Stimulated activated CD4-positive, alpha-beta T cell treated with anti-CD3 and anti-CD28 coated beads, Interleukin-1b, Interleukin-23, amount 100 ng/mL, for 1 hour (primary cell): ENCODE measurements at places on chromosomes 2 and 18.

- no peak for DNase-seq
These were observed 132.3 kb downstream of the HDAC4 start for GRCh38 chr2:239268549-239268948.

- DNase-seq: no peak
These were observed 3.9 kb downstream of the KCNK3 start for GRCh38 chr2:26696351-26696816.

DNA sequence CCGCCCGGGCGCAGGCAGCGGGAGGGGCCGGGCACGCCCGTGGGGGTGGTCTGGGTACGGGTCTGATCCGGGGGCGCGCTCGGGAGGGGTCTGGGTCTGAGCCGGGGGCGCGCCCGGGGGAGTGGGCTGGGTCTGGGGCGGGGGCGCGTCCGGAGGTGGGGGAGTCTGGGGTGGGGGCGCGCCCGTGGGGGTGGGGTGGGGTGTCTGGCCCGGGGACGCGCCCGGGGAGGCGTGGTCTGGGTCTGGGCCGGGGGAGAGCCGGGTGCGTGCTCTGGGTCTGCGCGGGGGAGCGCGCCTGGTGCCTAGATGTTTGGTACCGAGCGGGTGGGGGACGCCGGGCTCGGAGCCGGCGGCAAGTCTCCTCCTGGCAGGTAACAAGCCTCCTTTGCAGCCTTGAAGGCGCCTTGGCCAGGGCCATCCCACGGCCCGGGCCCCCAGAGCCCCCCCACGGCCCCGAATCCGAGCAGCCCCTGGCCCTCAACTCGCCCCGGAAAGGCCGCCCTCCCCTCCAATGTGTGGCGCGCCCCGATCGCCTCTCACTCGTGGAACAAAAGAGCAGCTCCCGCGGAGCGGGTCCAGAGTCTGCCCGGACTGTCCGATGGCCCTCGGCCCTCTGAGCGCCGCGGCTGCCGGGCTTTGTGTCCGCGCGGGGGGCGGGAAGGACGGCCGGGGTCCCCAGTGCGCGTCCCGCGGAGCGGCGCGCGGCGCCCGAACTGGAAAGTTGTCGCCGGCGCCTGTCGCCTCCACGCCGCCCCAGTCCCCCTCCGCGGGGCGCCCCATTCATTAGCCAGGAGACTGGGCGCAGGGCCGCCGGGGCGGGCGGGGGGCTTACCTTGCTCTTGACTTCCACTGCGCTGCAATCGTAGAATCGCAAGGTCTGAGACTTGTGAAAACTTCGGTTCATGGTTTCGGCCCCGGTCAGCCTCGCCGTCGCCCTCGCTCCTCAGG, 595 bp downstream of the PARD6G start:
- DNase-seq: no peak

GRCh38 chr2:206275312-206276055, 1.0 kb downstream of the ZDBF2 start:
- no peak for DNase-seq

GRCh38 chr18:78144669-78145068, 834.9 kb upstream of the SALL3 start:
- no peak for DNase-seq

- no peak for DNase-seq
These were observed 402.0 kb downstream of the ALK start for GRCh38 chr2:29519338-29519925.

- DNase-seq: no peak
These were observed 46.3 kb downstream of the CDC42EP3 start for GRCh38 chr2:37625156-37625555.

- no peak for DNase-seq
These were observed 73.6 kb upstream of the UGP2 start for GRCh38 chr2:63768051-63768450.

DNA sequence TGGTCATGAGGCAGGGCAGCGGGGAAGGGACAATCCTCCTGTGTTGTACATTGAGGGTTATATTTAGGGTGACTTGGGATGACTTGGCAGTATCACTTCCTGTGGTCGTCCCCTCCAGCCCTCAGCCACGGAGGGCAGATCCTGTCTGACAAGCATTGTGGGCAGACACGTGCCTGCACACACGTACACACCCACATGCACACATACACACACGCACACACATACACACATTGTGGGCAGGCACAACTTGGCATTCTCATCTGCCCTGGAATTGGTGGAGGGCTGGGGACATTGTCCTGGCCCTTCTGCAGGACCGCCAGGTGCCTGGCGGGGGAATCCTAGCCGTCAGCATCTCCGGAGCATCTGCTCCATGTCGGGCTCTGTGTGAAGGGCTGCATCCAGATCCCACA, 47.6 kb downstream of the ODC1 start:
- DNase-seq: no peak

- DNase-seq: no peak
These were observed 756.1 kb upstream of the KLHL29 start for GRCh38 chr2:22628906-22629305.

DNA sequence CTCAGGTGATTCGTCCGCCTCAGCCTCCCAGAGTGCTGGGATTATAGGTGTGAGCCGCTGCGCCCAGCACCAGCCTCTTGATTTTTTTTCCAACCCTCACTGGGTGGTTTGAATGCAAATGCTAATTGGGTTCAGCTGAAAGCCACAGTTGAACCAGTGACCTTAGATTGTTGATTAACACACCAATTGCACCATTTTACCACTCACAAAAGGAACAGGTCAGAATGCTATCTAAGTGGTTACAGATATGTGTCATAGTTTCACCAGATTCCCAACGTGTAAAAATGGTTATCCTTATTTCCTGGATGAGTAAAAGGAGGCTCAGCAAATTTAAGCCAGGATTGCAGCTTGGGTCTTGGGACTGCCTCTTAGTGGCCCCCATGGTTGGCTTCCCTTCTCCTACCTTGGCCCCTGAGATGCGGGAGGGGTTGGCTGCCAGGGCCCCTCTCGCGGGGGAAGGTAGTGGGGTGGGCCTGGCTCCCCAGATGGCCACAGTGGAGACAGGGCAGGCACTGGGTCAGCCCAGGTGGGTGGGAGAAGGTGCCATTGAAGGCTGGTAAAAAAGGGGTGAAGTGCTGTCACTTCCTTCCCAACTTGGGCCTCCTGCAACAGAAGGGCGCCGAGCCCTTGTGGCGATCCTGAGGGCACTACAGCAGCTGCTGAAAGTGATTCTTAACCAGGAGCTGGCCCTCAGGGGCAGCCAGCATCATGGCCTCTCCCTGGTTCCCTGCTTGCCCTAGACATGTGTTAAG, 164.9 kb upstream of the HAAO start:
- DNase-seq: no peak

- DNase-seq: no peak
These were observed 264.6 kb downstream of the RBM43 start for GRCh38 chr2:150997066-150997465.

DNA sequence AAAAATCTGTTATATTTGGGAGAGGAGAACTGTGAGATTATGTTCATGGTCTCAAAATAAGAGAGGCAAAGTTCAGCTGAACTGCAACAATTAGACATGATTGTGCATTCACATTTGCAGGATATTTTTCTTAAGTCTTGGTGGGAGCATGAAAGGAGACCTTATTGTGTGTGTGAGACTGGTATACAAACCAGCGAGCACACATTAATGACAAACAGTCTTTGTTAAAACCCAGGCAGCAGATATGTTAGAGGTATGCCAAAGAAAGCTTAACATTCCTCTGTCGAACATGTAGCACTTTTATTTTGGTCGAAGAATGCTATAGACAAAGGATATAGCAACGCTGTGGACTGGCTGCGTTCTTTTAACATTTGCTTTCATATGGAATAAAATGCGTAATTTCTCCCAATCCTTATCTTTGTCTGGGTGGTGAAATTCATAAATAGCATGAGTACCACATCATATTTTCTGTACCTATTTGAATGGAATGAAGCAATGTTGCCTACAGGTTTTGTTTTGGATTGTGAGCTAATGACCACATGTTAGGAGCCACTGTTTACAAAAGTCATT, 88.4 kb downstream of the ICOS start:
- no peak for DNase-seq

DNA sequence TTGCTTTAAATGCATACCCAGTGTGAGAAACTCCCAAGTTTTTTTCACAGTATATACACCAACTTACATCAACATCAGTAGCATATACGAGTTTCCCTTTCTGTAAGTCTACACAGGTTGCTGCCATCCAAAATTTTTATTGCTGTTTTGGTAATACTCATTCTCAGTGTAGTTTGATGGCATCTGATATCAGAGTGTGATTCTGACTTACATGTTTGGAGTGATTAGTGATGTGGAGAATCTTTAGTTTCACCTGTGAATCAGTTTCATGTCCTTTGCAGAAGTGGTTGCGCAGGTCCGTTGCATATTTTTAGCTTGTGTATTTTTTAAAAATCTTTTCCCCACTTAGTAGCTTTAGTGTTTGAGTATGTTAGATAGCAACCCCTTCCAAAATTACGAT, 50.1 kb downstream of the CCDC74A start:
- no peak for DNase-seq

- no peak for DNase-seq
These were observed 213.2 kb downstream of the SMAD2 start for GRCh38 chr18:47717257-47717656.

DNA sequence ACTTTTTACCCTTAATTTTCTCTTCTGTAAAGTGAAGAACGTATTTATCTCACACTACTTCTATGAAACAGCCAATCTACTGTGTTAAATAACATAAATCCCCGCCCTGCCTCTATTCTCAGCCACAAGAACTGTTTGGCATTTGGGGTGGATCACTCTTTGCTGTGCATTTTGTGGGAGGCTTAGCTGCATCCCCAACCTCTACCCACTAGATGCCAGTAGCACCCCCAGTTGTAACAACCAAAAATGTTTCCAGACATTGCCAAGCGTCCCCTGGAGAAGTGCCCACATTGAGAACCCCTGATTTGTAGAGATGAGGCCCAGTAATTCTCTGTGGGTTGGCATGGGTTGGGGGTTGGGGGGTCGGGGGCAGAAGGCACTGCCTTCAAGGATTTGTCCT, 94.7 kb upstream of the BOD1L2 start:
- DNase-seq: no peak

DNA sequence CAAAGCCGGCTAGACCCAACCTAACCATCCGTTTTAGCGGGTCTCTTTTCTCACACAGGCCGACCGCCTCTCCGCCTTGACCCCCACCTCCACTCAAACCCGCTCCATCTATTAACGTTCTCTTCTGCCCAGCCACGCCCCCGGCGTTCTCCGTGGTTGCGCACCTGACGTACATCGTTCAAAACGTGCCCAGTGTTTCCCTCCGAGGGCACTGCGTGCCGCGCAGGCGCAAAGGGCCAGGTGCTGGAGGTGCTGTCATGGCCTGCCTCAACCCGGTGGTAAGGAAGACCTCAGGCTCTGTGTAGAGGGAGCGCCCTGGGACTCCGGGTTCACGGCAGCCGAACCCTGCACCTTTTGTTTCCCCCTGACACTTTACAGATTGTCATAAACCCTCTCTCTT, at the start of gene GTF2A1L:
TSS of gene GTF2A1L (plus strand) at position 239 of the 400 bp plus-strand sequence. CDS start at position 258, 19 bp downstream.
- no peak for DNase-seq

- DNase-seq: no peak
These were observed 44.1 kb downstream of the ATOH8 start for GRCh38 chr2:85797921-85798320.

GRCh38 chr2:112615051-112615450, 30.6 kb downstream of the CHCHD5 start:
- no peak for DNase-seq

- DNase-seq: no peak
These were observed 132.8 kb upstream of the CYRIA start for GRCh38 chr2:16798472-16798871.

GRCh38 chr18:58337686-58338085, 291.2 kb downstream of the ALPK2 start:
- no peak for DNase-seq
